ENCODE measurements at places on chromosomes 1 and 21.

DNA sequence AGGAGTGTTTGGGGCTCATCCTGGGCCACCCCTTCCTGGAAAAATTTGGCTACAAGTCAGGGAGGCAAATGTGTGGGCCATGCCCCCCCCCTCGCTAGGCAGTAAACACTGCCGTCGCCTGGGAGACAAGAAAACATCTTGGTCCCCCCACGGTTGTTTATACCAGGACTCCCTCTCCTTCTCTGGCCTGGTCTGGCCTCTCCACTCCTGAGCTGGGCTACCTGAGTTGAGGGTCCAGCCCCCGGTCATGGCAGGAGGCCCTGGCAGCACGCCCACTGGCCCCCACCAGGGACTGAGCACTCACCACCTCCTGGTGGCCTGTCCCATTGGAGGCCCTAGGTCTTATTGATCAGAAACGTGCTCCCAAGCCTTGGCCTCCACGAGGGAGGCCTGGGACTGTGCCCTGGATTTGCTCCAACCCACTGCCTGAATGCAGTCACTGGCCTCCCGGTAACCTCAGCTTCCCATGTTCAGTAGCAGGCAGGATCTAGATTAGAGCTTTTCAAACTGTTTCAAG is 15.8 kb downstream of the KCNQ4 start:
- no peak for DNase-seq

GRCh38 chr1:29123053-29123886 is 433 bp downstream of the TMEM200B start:
- DNase-seq, result no peak

GRCh38 chr1:178540646-178541045 is 27.7 kb downstream of the TEX35 start:
- peak; percentile 55 for DNase-seq

- DNase-seq, result peak; percentile 92
Observed at GRCh38 chr1:9275567-9276034, 17.1 kb upstream of the SPSB1 start.

DNA sequence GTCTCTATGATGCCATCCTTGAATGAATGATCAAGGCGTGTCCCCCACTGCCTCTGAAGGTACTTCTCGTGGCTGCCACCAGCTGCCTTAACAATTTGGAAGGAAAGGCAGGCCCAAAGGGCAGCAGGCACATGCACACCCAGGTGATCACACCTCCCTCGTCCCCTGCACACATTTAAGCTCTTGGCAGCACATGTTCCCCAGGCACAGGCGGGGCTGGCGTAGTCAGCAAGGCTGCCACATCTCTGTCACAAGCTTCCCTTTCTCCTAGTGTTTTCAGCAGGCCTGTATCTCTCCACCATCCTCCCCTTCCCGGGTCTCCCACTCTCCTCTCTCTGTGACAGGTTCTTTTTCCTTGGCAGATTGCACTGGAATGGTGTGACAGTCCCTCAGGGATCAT is 111.9 kb downstream of the CACNA1E start:
- no peak for DNase-seq

GRCh38 chr1:78586572-78586971 is 33.7 kb upstream of the IFI44L start:
- DNase-seq, result no peak

DNA sequence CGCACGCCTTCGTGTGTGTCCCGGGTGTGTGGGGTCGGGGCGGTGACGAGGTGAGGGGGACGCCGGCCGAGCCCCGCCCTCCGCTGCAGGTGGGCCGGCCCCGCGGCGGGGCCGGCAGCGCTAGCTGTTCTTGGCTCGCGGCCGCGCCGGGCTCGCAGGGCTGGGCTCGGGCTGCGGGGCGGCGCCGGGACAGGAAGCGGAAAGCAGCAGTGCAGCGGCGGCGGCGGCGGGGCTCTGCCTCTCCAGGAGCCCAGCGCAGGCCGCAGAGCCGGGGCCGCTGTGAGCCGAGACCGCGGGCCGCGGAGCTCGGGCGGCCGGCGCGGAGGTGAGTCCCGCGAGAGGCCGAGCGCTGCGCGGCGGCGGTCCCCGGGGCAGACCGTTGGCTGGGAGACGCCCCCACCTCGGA is at the start of gene VANGL1:
Gene VANGL1, plus strand, starts transcription at position 209 of the 406 bp plus-strand sequence. CDS start 9,444 bp downstream, outside the sequence.
- DNase-seq, result peak; percentile 92

GRCh38 chr1:47190509-47190855 is 646 bp upstream of the PDZK1IP1 start:
- DNase-seq, result no peak

GRCh38 chr21:44372616-44373015 is 19.2 kb downstream of the TRPM2 start:
- DNase-seq, result no peak

GRCh38 chr1:30189818-30190500 is 533.4 kb downstream of the MATN1 start:
- no peak for DNase-seq

DNA sequence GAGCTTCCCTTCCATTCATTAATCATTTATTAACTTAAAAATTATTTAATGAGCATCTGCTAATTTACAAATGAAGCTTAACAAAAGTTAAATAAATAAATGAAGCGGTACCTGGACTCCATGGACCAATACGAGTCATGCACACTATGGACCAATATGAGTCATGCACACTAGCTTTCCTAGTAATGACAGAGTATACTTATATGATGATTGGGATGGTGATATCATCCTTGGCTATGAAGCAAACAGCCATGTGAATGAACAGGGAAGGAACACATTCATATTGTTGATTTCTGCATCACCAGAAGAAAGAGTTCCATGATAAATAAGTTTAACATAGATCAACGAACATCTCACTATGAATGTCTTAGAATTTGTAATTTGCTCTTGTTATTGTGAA is 109.9 kb downstream of the SPAG17 start:
- DNase-seq, result no peak

- no peak for DNase-seq
Observed at GRCh38 chr1:201310251-201310985, 27.1 kb downstream of the PKP1 start.

DNA sequence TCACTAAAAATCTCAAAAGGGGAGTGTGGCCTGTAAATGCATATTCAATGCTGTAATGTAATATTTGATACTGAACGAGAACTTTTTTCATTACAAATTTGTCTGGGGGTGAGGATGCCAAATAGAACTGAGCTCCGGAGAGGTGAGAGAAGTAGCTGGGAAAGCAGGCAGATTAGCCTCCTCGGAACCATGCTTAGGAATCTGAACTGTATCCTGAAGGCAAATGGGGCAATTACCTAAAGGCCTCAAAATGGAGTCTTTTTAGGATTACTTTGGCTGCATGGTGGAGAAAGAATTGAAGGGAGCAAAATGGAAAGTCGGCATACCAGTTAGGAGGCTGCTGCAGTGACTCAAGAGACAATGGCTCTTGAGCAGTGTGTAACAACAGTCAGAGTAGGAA is 178.8 kb downstream of the CDC7 start:
- DNase-seq, result no peak

- no peak for DNase-seq
Observed at GRCh38 chr1:11499601-11500331, 20.8 kb downstream of the DISP3 start.

DNA sequence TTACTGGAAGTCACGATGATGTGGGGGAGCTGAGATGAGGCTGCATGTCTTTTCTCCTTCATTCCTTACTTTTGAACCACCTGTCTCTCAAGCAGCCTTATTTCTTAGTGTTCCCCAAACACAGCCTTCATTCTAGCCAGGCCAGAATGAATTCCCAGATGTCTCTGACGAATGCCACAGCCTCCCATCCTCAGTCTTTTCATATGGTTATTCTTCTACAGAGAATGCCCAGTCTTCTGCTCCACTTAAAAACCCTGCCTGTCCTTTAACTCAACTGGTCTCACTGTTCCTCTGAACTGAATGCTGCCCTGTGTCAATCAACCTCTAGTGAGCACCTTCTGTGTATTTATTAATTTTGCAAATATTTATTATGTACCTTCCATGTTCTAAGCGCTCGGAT is 156.2 kb downstream of the PLA2G4A start:
- no peak for DNase-seq

- DNase-seq, result peak; percentile 45
Observed at GRCh38 chr1:91099746-91100621, 78.1 kb upstream of the ZNF644 start.
